ENCODE measurements at places on chromosomes 5 and 9.

- no peak for DNase-seq
Measured at GRCh38 chr5:55036477-55036876, 12.4 kb downstream of the GZMK start.

GRCh38 chr9:72633966-72634365 is 112.6 kb downstream of the TMC1 start:
- DNase-seq: no peak

DNA sequence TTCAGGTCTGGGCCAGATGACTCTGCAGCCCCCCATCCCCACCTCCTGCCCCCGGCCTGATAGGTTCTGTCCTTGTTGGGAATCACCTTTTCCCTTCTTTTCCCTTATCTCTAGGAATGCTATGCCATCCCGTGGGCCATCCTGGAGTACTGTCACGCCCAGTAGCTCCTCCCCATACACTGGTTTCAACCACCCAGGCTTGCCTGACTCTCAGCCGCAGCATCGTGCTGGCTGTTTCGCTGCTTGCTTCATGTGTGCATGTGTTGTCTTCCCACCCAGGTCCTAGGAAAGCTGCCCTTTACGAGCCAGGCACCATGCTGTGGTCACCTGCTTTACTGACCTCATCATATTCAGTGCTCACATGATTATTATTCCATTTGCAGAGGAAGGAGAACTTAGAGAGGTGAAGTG is 71.8 kb downstream of the ANGPTL2 start:
- DNase-seq: no peak

GRCh38 chr5:24535646-24536045 is 109.1 kb downstream of the CDH10 start:
- peak; percentile 58 for DNase-seq

- no peak for DNase-seq
Measured at GRCh38 chr9:72251589-72251988, 102.3 kb downstream of the GDA start.

DNA sequence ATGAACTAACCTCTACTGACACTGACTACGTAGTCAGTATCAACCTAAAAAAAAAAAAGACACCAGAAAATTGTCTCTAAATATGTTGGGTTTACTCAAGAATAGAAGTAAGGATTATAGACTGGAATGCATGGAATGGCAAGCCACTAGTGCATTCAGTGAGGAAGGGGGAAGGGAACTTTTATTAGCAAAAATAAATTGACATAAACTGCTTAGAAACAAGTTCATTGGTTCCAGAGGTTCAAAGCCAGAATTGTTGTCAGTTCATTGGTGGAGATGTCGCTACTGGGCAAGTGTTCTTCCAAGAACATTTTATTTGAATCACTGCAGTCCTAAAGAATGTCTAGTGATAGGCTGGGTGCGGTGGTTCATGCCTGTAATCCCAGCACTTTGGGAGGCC is 26.1 kb upstream of the AOPEP start:
- DNase-seq: no peak

DNA sequence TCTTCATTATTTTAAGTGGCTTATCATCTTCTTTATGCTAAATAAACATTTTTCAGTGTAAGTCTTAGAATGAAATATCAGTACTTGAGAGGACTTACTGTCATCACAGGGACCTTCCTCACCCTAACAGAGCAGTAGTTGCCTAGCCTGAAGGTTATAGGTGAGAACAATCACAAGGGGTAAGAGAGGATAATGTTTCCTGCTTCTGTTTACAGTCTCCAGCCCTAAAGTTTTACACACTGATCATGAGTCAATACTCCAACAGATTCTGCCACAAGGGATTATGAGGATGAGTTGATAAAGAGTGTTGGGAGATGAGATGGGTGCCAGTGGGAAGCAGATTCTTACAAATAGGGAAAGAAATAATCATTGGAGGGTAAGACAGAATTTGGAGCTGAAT is 265.1 kb upstream of the DAB2 start:
- DNase-seq: peak; percentile 43

DNA sequence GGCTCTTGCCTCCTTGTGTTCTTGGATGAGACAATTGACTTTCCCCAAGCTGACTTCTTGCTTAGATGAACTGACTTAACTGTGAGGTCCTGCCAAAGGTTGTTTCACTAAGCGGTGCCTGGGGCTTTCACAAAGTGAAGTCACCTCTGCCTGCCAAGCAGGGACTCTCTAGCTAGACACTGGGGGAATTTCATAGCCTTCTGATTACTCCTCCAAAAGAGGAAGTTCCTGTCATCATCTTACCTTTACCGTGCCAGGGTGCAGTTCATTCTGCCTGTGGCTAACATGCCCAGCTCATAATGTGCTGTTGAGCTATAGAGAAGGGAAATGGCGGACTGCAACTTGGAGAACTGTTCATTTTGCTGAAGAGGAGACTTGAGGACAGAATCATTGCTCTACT is 472.0 kb upstream of the WWC1 start:
- no peak for DNase-seq

DNA sequence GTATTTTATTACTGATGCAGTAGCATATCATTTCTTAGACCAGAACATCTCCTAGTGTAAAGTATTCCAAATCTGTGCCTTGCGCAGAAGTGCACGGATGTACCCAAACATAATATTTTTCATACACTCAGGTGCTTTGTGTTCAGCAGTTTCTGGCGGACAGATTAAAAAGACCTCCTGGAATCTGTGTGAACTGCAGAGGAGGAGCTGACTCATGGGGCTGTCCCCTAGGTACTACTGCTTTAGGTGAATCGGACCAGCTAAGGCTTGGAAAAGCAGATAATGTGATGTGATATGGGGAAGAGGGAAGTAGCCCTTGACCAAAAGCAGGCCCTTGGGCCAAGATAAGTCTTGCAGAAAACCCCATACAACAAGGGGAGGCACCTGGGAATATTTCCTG is 310.1 kb downstream of the PLK2 start:
- no peak for DNase-seq

GRCh38 chr9:124741662-124742061 is 29.4 kb downstream of the NR6A1 start:
- DNase-seq: no peak

GRCh38 chr9:22047596-22047995 is 38.5 kb upstream of the CDKN2B start:
- no peak for DNase-seq

DNA sequence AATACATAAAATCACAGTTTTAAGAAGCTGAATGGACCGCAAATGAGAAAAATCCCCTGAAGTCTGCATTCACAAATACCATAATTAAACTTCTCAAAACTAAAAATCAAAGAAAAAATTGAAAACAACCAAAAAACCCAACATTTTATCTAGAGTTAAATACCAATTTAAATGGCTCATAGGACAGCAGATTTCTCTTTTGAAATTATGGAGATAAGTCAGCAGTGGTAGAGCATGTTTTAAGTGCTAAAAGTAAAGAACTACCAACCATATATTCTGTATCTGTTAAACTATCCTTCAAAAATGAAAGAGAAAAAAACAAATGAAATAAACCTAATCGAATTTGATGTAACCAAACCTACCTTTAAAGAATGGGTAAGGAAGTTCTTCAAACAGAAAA is 862.8 kb downstream of the TAF11L14 start:
- peak; percentile 38 for DNase-seq

DNA sequence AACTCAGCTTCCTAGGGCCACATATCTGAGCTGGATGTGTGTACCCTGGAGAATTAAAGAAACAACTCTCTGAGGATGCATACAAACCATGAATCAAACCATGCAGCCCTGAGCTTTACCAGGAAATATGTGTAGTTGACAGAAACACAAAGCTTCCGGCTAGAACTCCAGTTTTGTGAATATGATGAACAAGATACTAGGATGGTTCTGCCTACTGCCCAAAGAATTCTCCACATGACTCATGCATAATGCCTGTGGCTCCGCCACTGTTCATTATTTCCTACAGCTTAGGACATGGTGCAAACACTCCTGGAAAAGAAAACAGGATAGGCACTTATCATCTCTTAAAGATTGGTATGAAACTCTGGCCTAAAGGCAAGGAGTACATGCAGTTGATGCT is 343.4 kb downstream of the DNAH5 start:
- DNase-seq: no peak

DNA sequence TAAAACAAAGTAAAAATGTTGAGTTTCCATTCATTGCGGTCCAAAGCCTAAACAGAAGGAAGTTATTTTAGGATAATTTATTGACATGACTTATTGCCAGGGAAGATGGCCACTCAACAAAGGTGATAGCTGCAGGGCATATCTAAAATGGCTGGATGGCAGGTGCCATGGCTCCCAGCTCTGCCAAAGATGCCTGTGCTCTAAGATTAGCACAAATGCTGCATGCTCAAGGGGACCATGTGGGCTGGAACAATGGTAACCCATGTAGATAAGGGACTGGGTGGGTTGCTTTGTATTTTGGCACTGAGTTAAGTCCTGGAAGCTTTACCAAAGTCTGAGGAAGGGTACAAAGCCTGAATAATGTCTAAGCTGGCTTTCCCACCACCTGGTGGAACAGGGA is 95.5 kb upstream of the IFNK start:
- no peak for DNase-seq

DNA sequence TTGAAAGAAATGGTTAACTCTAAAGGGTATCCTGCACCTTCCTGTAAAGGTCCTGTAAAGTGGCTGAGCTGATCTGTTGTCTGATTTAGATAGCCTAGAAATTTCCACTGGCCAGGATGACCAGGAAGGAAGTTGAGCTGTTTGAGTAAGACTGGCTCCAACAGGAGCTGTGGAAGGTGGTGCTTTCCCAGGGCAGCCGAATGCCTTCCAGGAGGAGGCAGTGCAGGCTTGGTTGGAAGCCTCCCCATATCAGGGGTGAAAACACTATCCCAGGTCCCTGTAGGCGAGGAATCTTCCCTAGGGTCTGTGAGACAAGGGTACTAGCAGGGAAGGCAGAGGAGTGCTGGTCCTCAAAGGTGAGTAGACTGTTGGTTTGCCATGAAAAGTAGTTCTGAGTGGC is 98.4 kb downstream of the LIX1 start:
- peak; percentile 59 for DNase-seq

DNA sequence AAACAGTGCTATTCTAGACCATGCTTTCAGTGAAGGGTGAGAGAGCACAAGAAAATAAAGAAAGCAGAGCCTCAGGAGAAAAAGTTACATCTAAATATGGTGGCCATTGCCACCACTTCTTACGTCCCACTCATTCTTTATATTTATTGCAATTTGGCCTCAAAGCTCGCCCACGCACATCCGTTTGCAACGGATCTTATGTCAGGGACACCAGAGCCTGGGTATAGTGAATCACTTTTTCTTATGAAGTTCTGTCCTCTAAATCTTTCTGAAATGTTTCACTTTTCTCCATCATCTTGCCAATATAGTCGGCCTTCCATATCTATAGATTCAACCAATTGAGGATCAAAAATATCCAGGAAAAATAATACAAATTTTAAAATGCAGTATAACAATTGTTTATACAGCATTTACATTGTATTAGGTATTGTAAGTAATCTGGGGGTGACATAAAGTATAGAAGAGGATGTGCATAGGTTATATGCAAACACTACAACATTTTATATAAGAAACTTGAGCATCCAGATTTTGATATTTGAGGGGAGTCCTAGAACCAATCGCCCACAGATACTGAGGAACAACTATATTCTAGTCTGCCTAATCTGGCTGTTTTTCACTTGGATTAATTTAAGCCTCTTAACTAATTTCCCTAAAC is 35.2 kb downstream of the GOLPH3 start:
- DNase-seq: no peak

DNA sequence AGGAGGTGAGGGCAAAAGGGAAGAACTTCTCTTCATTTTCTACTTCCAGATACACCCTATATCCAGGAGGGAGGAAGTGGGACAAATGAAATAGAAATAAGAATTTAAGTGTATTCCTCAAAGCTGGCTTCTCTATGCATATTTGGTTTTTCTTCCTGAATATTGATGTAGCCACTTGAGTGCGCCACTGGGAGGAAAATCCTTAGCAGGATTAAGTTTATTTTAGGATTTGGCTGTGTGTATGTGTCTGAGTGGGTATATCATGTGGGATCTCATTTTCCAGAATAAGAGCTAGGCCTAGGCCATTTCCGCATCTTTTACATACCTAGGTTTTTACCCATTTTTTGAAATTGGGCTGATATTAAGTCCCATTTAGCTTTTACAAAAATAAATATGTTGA is 42.5 kb downstream of the MAP1B start:
- no peak for DNase-seq

DNA sequence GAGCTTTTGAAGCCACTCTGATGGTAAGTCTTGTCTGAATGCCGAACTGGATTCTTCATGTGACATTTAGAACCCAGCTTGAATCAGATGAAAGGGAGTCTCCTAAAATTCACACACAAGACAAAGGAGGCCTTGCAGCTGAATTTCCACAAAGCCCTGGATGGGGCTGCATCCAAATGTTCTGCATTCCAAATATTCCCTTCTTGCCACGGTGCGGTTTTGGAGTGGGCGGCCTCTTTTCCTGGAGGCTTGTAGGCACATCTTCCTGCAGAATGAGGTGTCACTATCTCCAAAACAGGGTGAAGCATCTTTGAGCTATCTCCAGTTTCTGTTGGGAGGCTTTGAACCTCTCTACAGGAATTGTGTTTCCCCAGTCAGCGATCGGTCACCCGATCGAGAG is 342.7 kb downstream of the ARHGEF28 start:
- DNase-seq: no peak

DNA sequence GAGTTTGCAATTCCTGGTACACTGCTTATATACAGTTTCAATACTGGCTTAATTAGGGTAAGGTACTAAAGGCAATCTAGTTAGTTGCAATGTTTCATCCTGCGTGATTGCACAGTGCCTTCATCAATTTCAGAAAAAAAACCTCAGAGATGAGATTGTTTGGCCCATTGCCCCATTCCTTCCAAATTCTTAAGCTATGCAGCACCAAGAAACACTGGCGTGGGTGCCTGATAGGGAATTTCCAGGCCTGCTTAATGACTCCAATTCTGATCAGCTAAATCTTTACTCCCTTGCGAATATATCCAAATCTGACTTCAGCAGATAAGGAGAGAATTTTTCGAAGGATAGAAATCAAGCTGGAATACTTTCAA is 35.9 kb upstream of the GAS1 start:
- no peak for DNase-seq

GRCh38 chr9:37053684-37054362 is 19.8 kb upstream of the PAX5 start:
- DNase-seq: no peak

- DNase-seq: no peak
Measured at GRCh38 chr5:169197343-169197742, 103.6 kb downstream of the SLIT3 start.

GRCh38 chr9:98538626-98539031 is 170.1 kb downstream of the GABBR2 start:
- DNase-seq: peak; percentile 61
